ENCODE measurements at places on chromosomes 3 and 15.

DNA sequence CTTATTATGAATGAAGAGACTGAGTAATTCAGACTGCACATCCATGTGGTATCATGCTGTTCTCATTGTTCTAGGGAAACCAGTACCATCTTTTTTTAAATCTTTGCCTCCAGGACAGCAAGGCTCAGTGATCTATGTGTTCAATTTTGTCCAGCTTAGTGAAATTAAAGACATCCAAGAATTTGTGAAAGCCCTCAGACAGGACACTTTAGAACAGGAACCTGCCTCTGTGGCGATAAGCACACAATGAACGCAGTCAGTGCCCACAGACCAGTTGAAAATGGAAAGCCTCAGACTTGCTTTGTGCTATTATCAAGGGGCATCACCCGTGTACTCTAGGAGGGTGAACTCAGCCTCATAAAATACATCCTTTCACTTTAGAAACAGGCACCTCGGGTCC lies 20.1 kb downstream of the EID1 start:
- DNase-seq = no peak

DNA sequence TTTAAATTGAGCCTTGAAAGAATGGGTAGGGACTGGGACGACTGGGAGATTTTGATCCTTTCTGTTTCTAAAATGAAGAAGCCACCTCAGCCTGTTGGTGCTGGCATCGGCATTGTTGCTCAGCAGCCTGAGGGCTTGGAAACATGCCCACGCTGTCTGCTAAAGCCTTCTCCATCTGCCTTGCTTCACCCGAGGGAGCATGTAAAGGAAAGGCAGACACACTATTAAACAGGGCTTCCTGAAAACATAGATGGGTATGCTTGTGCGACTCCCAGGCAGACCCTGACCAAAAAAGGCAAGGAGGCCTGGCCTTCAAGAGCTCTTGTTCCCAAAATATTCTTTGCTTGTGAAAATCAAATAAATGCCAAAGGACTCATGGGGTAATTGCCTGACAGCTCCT lies 84.2 kb upstream of the SLC4A7 start:
- no peak for DNase-seq

DNA sequence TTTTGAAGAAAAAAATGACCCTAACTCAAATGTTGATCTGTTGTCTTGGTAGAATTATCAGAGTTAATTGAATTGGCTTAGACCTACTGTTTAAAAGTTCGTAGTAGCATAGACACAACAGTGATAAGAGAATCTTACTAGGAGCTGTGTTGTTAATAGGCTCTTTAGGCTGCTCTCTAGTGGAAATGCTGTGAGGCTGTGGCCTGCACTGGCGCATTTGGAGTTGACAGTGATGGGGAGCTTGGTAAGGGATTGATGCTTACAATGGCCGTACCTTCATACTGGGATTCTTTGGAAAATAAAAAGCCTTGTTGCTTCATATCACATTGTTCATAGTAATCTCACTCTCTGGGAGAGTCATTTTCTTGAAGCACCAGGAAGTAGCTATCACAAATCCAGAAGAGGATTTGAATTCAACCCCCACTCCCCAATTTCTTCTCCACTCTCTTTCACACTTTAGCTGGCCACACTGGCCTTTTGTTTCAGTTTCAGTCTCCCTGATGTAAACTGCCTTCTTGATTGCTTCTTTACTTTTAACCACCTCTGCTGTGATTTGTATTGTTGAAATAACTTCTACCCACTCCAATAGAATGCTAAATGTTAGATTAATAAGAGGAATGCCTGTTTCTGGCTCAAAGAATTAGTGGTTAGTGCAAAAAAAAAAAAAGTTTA lies 56.6 kb downstream of the CEP63 start:
- DNase-seq = no peak

DNA sequence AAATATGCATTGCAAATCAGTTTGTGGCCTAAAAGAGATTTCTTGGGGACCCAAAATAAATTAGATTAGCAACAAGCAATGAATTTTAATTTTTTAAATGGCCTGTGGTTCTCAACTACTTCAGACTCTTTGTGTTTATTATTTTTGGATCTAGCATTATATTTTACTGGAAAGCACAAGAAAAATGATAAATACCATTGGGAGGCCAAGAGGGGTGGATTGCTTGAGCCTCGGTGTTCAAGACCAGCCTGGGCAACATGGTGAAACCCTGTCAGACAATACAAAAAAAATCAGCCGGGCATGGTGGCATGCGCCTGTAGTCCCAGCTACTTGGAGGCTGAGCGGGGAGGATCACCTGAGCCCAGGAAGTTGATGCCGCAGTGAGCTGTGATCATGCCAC lies 13.6 kb downstream of the LACTB start:
- no peak for DNase-seq

DNA sequence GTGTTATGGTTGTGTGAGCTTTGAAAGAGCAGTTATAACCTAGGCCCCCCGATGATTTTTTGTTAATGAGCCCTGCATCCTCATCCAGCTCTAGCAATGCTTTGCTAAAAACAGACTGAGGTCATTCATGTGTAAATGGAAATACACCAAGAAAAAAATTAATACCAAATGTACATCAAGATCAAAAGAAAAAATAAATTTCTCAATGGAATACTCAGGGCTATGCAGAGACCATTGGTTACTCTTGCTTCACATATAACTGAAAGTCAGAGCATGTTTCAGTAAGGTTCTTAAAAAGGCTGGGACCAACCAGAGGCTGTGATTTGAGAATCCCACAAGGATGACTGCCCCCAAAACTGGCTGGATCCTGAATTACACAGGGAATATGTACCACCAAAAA lies 48.0 kb downstream of the ARHGAP31 start:
- DNase-seq = no peak

Measured in GF-D8 (cell line).